Aorta (tissue), 5 donors: ENCODE measurements at places on chromosomes 4 and X. TPM values are rescaled to one million over a fixed set of nuclear protein-coding genes. Genes with fewer than 3 reads are reported as not detected.

Gene CCNB3
- total RNA-seq, result 0.32 TPM

Gene DIPK2B
- total RNA-seq, result 25.2 TPM

Gene ARHGAP6
- 19.5 TPM for total RNA-seq

Gene PROM1
- total RNA-seq, result 28.9 TPM

Gene TBC1D8B
- total RNA-seq, result 12.8 TPM

Gene FAM13A
- 60.3 TPM for total RNA-seq

Gene SFRP2
- 1,198 TPM for total RNA-seq

Gene RPS6KA6
- total RNA-seq, result 15.3 TPM

Gene PPARGC1A
- 2.6 TPM for total RNA-seq

Gene TENM3
- 1.1 TPM for total RNA-seq

Gene NPY5R
- total RNA-seq, result 3.0 TPM

Gene REST
- total RNA-seq, result 33.5 TPM

Gene SLC6A8
- 26.7 TPM for total RNA-seq

Gene GRIA3
- 7.2 TPM for total RNA-seq

Gene FAM53A
- total RNA-seq, result 1.9 TPM

Gene S100P
- total RNA-seq, result 7.2 TPM

Gene SNX12
- 50.2 TPM for total RNA-seq

Gene TRMT44
- 18.1 TPM for total RNA-seq

Gene SHROOM3
- total RNA-seq, result 51.3 TPM

Gene RASL11B
- 5.7 TPM for total RNA-seq

Gene RAB33B
- 13.8 TPM for total RNA-seq

Gene FGFRL1
- total RNA-seq, result 28.9 TPM

Gene GPR78
- total RNA-seq, result not detected

Gene ZDHHC9
- 24.0 TPM for total RNA-seq

Gene RFC1
- 36.3 TPM for total RNA-seq

Gene STPG2
- total RNA-seq, result 0.65 TPM

Gene TCEAL9
- 53.2 TPM for total RNA-seq

Gene UGT2B15
- total RNA-seq, result not detected

Gene PNMA6F
- not detected for total RNA-seq

Gene GYPE
- total RNA-seq, result 4.0 TPM

Gene IL2
- total RNA-seq, result not detected

Gene HELT
- total RNA-seq, result not detected

Gene SMAD1
- 18.1 TPM for total RNA-seq

Gene ZCCHC18
- total RNA-seq, result 1.6 TPM

Gene HSFX4
- not detected for total RNA-seq

Gene SPATA4
- not detected for total RNA-seq

Gene GABRE
- 39.1 TPM for total RNA-seq

Gene MMGT1
- total RNA-seq, result 27.8 TPM

Gene IL9R
- not detected for total RNA-seq

Gene YY2
- 2.2 TPM for total RNA-seq

Gene ADGRA3
- 22.5 TPM for total RNA-seq

Gene LNX1
- total RNA-seq, result 4.6 TPM

Gene RGN
- total RNA-seq, result 10.3 TPM

Gene FABP2
- not detected for total RNA-seq

Gene TRIM2
- 27.6 TPM for total RNA-seq

Gene IL13RA1
- 92.5 TPM for total RNA-seq

Gene CD40LG
- total RNA-seq, result 0.26 TPM

Gene IL3RA
- 21.9 TPM for total RNA-seq

Gene BCORL1
- total RNA-seq, result 26.9 TPM
